ENCODE measurements at places on chromosomes 5 and 9. TPM values are rescaled to one million over a fixed set of nuclear protein-coding genes. Genes with fewer than 3 reads are reported as not detected.

IFNB1 gene
- not detected for polyA plus RNA-seq

EPB41L4A gene
- 5.0 TPM for polyA plus RNA-seq

CD14 gene
- 60.6 TPM for polyA plus RNA-seq

NTRK2 gene
- 7.7 TPM for polyA plus RNA-seq

GRCh38 chr5:138476918-138477317 lies 11.6 kb downstream of the EGR1 start:
- DNase-seq: no peak

GRCh38 chr5:7169240-7169878 lies 226.6 kb upstream of the ADCY2 start:
- no peak for DNase-seq

GRCh38 chr9:76692458-76693129 lies 71.6 kb upstream of the PCA3 start:
- DNase-seq: no peak

GRCh38 chr5:144084971-144085370 lies 85.5 kb downstream of the YIPF5 start:
- DNase-seq: no peak

DNA sequence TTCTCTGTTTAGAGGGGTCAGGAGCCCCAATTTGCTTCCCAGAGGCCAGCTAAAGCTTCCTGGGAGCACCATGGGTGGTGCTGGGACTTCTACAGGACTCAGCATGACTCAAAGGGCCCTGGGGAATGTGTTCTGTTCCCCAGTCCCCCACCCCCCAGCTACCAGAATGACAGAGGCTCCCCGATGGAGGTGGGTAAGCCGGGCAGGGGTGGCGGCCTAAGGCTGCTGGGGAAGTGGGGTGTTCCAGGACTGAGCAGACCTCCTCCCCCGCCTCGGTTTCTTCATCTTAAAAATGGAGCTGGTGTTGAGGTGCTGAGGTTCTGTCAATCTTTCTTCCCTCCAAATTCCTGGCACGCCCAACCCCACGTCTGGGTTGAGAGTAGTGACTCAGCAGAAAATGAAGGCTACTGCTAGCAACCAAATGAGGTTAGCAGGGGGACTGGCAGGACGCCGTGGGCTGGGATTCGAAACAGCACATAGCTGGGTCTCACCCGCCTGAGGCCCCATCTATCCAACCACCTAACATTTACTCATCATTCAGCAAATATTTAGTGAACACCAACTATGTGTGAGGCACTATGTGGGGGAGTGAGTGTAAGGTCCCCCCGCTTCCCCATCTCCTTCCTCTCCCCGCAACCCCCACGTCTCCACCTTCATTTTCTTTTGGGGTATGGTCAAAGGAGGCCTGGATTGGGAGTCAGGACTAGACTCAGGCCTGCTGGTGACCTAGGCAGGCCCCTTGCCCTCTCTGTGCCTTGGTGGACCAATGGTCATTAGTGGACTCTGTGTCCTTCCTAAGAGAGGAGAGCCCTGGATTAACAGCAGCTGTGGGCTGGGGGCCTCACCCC lies 50.2 kb downstream of the C9orf50 start:
- DNase-seq: no peak

Data from urinary bladder (tissue), 4 donors.